Stimulated activated CD4-positive, alpha-beta T cell treated with anti-CD3 and anti-CD28 coated beads, Interleukin-1b, Interleukin-23, amount 100 ng/mL, for 4 hours (primary cell): ENCODE measurements at places on chromosomes 5 and 9.

DNA sequence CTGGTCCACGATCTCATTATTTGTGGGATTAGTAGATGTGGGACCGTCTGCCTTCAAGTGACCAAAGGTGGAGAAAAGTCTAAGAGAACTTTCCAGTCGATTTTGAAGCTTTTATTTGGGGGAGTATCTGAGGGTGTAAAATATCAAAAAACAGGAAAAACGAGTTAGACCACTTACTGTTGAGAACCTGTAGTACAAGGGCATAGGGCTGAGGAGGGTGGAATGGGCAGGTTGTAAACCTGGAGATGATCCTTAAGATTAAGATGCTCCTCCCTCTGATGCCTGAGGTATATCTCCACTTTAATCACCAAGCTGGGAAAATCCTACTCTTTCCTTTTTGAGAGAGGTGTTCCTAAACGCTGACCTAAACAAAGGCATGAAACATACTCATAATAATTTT is 32.0 kb upstream of the GTF2H2C start:
- no peak for DNase-seq

DNA sequence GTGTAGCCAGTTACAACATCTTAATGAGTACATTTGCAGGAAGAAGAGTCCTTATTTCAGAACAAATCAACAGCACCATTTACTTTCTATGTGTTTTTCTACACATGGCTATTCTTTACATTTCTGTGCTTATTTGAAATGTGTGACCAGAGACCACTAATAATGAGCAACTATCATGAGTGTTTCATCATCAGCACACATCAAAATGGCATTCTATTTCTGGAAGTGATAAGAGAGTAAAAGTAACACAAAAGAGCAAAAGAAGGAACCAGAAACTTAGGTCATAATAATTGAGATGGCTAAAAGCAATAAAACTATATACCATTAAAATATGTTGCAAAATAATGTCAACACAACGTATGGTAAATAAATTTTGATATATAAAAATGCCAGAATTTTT is 159.7 kb downstream of the PBX3 start:
- no peak for DNase-seq

DNA sequence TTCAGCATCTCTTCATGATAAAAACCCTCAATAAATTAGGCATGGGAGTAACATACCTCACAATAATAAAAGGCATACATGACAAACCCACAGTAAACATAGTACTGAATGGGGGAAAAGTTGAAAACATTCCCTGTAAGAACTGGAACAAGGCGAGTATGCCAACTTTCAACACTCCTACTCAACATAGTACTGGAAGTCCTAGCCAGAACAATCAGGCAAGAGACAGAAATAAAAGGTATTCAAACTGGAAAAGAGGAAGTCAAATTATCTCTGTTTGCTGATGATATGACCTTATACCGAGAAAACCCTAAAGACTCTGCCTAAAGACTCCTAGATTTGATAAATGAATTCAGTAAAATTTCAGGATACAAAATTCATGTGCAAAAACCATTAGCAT is 167.6 kb downstream of the TMEM38B start:
- no peak for DNase-seq

DNA sequence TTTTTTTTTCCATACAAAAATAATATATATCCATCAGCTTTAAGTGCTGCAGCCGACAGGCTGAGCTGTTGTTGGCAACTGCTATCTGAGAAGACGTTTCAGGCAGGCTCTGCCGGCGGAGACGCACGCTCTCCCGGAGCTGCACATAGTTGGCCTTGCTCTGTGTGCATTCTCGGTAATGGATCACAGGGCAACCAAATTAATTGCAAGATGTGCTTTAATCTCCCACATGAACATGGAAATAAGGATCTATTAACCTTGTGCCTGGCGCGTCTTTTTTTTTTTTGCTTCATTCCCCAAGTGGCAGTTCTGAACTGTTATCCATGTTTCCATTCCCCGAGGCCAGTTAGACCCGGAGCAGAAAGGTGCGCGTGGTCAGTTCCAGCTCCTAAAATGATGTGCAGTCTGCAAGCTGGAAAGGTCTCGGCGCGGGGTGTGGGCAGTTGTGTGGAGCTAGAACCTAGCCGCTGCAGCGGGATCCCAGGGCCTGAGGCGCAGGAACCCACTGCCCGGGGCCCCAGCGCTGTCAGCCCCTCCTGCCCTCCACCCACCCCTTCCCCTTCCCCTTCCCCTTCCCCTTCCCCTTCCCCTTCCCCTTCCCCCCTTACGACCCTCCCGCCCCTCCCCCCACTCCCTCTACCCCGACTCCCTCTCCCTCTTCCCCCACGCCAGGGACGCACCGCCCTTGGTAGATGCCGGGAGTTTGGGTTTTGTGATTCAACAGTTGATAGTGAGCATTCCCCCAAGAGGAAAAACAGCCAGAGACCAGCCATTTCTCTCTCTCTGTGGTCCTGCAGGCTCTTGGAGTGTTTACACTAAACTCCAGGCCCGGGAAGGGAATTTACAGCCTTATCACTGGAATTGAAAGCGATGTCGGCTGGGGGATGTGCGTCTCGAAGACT is 137.8 kb downstream of the CEP120 start:
- DNase-seq, result no peak

DNA sequence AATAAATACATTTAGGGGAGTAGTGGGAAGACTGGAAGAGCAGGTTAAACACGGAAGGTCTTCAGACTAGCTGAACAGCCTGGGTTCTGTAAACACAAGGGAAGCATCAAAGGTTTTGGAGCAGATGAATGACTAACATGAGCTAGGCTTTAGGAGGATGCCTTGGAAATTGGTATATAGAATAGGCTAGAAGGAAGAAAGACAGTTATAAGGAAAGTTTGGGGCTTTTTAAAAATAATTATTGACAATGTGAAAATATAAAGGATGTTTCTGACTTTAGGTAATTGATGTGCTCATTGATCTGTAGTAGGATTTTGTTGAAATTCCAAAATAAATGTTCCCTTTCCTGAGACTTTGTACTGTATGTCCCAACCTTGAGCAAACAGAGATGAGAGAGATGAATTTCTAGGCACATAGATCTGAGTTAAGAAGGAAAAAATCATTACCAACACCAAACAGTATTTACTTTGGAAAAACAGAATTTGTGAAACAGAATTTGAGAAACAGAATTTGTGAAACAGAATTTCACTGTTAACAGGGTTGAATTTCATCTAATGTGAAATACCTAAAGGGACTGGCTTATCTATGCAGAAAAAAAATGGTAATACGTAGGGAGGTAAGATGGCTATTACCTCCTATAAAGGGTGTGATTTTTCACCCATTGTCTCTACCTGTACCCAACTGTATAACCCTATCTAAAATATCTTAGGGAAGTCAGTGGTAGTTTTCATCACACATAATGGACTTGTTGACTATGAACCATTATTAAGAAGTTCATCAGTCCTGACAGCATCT is 28.8 kb downstream of the SKP2 start:
- no peak for DNase-seq

DNA sequence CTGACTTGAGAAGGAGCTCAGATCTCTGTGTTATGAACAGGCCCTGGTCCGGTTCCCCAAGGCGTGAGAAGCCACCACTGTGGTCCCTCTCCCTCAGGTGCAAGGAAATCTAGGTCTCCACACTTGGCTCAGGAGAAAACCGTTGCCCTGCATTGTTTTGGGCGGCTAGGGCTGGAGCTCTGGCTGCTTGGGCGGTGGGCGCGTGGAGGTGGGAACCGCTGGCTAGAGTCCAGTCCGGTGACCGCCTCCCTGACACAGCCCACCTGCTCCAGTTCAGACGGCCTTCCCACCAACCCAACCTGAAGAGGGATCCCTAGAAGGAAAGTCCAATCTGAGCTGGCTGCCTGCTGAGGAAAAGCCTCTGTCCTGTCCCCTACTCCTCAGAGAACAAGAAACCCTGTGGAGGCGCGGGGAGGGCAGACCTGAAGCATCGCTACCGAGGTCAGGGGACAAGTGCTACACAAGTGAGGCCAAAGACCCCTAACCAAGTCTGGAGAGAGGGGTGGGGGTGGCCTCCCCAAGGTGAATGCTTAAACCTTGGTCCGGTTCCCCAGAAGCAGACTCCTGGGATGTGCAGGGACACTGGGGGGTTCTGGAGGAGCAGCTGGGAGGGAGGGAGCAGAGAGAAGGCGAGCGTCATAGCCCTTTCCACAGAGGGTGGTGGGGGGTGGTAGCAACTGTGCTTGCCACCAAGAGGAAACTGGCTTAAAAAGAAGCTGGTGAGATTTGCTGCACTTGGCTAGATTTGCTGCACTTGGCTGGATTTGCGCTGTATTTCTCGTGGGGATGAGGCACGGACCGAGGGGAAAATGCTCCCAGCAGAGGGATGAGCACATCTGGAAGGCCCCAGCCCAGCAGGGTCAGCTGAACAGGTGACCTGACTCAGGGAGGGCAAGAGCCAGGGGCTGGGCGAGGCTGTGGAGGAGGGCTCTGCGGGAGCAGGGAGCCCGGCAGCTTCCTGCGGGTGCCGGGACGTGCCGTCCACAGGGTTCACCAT is 65.2 kb downstream of the RAPGEF1 start:
- DNase-seq, result no peak

DNA sequence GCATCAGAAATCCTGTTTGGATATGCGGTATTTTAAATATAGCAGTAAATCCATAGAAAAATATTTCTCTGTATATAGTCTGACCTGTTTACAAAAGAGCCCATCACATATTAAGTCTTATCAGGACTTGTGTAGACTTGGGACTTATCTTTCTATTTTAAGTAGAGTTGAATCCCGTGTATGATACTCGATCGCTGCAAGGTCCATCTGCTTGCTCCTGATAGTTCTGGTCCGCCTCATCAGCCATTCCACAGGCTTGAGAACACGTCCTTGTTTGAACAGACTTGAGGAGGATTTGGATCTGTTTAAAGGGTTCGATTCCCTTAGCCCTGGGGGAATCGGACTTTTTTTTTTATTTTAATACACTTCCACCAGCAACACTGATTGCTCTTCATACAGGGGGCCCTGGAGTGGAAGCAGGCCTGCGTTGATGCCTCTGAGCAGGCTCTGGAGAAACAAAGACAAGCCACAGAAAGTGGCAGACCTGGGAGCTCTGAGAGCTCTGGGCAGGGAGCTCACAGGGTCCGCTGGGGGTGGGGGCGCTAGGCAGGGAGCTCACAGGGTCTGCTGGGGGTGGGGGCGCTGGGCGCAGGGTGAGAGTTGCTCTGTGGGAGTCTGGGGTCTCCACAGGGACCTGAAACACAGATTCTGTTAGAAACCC is 112.2 kb downstream of the MVB12B start:
- DNase-seq, result no peak

DNA sequence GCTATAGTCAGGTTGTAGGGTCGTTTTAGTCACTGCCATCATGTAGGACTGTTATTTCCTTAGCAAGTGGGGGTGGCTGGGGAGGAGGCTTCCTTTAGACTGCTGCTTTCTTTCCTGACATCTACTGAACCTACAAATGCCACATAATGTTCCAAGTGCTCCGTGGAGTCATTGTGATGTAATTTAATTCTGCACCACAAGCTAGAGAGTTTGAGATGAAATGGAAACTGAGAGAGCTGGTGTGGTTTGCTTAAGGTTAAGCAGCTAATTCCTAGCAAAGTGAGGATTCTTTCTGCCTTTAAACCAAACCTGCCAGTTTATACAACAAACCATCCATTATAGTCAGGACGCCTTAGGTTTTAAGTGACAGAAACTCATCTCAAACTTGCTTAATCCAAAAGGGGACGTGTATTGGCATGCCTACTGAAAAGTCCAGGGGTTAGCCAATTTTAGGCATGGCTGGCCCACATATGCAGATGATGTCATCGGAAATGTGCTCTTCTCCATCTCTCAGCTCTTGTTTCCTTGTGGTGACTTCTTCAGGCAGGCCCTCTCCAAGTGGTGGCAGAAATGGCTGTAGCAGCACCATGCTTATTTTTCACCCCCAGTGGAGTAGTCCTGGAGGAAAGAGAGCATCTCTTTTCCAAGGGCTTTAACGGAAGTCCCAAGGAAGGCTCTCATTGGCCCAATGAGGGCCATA is 30.5 kb downstream of the ZNF618 start:
- no peak for DNase-seq

- no peak for DNase-seq
These were observed 307.6 kb downstream of the KIAA0825 start for GRCh38 chr5:94310833-94311232.

GRCh38 chr5:57033103-57033502 is 81.2 kb upstream of the MIER3 start:
- DNase-seq, result no peak

- no peak for DNase-seq
These were observed 211.9 kb upstream of the TRIM32 start for GRCh38 chr9:116475201-116475600.

- DNase-seq, result no peak
These were observed 65.9 kb downstream of the CYFIP2 start for GRCh38 chr5:157331807-157332206.

GRCh38 chr5:146731909-146732659 is 146.5 kb downstream of the PPP2R2B start:
- DNase-seq, result no peak

DNA sequence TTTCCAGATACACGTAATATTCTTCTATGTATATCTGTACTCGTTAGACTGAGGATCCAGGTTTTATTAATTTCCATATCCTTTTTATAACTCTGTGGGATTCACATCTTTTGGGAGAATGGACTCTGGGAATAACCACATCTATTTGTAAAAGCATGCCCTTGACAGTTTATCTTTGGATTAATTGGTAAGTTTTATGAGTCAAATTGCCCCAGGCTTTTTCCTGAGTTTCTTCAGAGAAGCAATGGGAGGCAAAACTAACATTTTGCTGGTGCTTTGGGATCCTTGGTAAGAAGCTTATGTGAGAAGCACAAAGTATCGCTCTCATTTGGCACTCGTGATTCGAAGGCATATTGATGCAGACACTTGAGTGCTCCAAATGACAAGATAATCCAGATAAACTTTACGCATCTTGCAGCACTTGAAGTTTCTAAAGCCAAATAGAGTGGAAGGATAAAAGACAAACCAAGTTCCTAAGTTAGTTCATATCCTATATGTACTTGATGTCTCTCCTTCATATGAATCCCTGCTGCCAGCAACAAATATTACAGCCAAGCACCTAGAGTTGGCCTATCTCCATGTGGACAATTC is 324.7 kb downstream of the TLE4 start:
- no peak for DNase-seq

GRCh38 chr9:437574-438001 is 222.9 kb downstream of the DOCK8 start:
- no peak for DNase-seq

- DNase-seq, result no peak
These were observed 15.3 kb downstream of the HSPA9 start for GRCh38 chr5:138559937-138560336.

GRCh38 chr5:54249210-54250028 is 61.0 kb downstream of the ARL15 start:
- DNase-seq, result peak; percentile 6
